MV-4-11 (cell line): ENCODE measurements at places on chromosomes 13 and 19.

DNA sequence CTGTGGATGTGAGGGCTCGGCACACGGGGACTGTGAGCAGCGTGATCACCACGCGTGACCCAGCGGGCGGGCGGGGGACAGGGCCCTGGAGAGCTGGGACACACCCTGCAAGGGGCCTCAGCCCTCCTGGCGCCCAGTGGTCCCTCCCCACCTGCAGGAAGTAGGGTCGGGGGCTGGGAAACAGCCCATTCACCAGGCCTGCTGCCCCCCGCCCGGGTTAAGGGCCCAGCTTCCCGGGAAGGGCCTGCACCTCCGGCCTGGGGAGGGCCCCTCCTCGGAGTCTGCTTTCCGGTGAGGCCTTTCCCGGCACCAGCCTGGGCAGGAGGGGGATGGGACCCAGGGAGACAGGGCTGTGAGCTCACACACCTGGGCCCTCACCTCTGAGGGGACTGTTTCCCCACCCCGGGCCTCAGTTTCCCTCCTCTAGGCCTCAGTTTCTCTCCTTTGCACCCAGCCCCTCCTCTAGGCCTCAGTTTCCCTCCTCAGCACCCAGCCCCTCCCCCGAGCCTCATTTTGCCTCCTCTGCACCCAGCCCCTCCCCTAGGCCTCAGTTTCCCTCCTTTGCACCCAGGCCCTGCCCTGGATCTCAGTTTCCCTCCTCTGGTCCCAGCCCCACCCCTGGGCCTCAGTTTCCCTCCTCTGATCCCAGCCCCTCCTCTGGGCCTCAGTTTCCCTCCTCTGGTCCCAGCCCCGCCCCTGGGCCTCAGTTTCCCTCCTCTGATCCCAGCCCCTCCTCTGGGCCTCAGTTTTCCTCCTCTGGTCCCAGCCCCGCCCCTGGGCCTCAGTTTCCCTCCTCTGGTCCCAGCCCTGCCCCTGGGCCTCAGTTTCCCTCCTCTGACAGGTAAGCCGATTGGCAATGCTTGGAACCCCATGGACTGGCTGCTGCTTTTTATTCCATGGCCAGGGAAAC lies 1.9 kb upstream of the MADCAM1 start:
- no peak for DNase-seq

GRCh38 chr13:114173745-114174144 lies 5.3 kb upstream of the CFAP97D2 start:
- DNase-seq, result no peak

- no peak for DNase-seq
Measured at GRCh38 chr13:46743191-46743590, 53.8 kb downstream of the ESD start.

DNA sequence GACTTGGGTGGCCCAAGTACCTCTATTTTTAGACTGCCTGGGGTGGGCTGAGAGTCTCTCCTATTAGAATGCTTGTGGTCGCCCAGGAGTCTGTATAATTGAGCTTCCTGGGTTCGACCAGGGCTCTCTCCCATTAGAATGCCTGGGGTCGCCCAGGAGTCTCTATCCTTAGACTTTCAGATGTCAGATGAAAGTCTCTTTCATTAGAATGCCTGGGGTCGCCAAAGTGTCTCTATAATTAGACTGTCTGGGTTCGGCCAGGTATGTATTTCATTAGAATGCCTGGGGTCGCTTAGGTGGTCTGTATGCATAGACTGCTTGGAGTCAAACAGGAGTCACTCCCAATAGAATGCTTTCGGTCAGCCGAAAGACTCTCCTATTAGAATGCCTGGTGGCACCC lies 1471.7 kb downstream of the UQCRFS1 start:
- DNase-seq, result no peak
